ENCODE measurements at places on chromosomes 16 and 17.

- no peak for DNase-seq
Observed at GRCh38 chr16:57381791-57382534, 9.7 kb downstream of the CX3CL1 start.

GRCh38 chr16:48409839-48410632, 24.8 kb upstream of the SIAH1 start:
- peak; percentile 93 for DNase-seq

DNA sequence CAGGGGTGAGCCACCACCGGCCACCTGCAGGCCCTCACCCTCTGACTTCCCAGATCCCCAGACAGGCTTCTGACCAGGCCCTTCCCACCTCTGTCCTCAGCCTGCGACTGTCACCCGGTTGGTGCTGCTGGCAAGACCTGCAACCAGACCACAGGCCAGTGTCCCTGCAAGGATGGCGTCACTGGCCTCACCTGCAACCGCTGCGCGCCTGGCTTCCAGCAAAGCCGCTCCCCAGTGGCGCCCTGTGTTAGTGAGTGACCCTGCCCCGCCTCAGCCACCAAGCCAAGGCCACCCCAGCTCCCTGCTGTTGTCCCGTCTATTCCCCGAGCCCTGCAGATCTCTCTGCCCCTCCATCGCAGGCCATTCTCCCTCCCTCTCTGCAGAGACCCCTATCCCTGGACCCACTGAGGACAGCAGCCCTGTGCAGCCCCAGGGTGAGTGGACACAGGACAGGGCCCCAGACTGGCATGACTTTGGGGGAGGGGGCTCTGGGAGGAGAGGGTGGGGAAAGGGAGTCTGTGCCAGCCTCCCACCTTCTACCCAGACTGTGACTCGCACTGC, 1.9 kb downstream of the NTN3 start:
- no peak for DNase-seq

DNA sequence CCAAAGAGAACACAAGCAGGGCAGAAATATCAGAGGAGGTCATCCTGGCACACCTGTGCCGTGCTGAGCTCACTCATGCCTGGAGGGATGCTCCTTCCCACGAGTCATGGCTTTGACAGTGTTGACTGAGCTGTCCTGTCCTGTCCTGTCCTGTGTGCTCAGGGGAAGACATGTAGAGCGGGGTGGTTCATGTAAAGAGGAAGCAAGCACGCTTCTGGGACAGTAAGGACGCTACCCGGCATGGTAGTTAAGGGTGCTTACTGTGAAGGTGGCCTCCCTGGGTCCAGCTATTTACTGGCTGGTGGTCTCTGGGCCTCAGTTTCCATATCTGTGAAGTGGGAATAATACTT, 398 bp downstream of the LGALS9 start:
- no peak for DNase-seq

GRCh38 chr16:54353097-54353496, 66.5 kb upstream of the IRX3 start:
- DNase-seq = no peak

- no peak for DNase-seq
Observed at GRCh38 chr17:16140854-16141253, 74.5 kb downstream of the NCOR1 start.

DNA sequence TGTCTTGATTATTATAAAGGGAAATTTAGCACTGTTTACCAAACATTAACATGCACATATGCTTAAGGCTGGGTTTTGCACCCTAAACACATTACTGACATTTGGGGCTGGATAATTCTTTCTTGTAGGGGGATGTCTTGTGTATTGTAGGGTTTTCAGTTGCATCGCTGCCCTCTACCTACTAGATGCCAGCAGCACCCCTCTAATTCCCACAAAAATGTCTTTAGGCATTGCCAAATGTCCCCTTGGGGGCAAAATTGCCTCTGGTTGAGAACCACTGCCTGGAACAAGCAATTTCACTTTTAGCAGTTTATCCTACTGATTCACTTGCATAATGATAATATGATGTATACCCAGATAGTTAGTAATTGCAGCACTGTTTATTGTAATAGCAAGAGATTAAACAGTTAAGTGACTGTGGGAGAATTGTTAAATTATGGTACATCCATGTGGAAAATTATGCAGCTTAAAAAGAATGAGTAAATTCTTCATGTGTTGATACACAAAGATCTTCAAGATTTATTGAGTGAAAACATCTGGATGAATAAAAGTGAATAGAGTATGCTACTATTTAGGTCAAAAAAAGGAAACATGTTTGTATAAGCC, 18.4 kb downstream of the PRSS54 start:
- DNase-seq = no peak

DNA sequence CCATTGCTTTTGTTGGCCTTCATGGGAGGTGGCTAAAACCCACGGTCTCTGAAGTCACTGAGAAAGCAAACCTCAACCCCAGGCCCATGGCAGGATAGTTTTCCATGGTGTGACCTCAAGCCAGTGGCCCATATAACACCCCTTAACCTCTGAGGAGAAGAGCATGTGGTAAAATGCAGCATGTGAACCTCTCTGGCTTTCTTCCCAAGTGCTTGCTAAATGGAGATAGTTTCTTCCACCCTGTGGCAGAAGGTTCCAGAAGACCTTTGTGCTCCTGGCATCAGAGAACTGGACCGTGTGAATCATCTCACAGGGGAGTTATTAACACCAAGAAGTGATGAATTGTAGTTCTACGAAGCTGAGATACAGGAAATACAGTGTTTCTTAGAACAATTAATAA, 47.3 kb downstream of the MYOCD start:
- DNase-seq = no peak

DNA sequence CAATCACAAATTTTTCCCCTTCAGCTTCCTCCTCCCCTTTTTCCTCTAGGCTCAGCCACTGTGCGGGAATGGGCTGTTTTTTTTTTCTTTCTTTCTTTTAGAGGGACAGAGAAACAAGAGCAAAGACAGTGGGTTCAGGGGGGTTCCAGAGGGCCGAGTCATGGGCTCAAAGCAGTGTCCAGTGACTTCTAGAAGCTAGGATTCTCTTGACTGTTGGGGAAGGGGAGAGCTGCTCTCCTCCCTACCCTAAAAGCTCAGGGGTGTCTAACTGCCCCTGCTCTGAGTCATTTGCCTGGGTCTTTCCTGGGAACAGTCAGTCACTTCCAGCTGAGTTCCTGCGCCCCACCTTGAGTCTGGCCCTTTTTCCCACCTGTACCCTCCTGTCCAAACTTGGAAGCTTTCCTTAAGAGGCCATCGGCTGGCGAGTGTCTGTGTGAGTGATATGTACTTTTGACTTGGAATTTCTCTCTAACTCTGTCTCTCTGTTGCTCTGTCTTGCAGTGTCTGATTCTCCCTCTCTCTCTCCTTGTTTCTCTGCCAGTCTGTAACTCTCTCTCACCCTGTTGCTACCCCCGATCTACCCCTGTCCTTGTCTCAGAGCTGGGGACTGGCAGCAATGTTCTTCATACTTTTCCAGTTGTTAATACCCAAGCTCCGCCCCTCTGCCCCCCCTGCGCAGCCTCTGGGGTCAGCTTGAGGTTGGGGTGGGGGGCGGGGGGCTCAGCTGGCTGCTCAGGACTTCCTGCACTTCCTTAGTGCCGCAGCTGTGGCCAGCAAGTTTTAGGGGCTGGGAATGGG, 2.4 kb downstream of the THRA start:
- no peak for DNase-seq

DNA sequence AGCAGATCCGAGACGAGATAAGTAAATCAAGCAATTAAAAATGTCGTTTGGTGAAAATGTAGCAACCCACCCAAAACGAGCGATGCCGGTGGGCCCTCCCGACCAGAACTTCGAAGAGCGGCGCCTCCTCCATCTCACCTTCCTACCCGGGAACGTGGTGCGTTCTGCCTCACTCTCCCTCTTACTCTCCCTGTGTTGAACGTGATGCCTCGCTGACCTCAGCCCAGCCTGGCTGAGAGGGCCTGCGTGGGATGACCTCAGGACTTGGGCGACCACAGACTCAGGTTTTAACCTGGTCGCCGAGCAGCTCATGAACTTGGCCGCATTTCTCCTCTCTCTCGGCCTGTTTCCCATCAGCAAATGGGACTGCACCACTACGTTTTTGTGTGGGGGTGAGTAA, 69.7 kb upstream of the RPL38 start:
- no peak for DNase-seq

- DNase-seq = peak; percentile 59
Observed at GRCh38 chr16:85557083-85557970, 55.8 kb upstream of the GSE1 start.

DNA sequence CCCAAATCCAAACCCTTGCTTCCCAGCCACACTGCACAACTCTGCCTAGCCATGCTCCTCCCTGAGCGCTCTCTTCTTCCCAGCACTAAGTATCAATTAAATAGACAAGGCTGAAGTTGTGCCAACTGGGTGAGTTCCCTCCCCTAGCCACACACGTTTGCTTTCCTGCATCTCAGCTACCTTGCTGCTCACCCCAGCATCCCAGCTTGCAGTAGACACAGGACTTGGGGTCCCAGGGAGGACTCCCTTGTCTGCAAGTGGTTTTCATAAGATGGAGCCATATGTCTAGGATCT, 4.9 kb downstream of the CCDC182 start:
- DNase-seq = no peak

DNA sequence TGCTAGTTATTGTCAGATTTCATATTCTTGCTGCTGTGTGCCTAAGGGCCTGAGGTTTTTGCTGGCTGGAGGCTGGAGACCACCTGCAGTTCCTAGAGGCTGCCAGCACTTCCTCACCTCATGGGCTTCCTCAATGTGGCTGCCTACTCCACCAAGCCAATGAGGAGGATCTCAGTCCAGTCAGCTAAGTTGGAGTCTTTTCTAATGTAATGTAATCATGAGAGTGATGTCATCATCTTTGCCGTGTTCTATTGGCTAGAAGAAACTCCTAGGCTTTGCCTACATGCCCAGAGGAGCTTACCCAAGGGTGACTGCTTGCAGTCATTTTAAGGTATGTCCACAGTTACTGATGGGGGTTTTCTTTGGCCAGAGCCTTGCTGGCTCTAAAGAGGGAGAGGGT, 53.0 kb downstream of the SOCS3 start:
- no peak for DNase-seq

GRCh38 chr17:80781807-80782277, 209.8 kb upstream of the CHMP6 start:
- DNase-seq = no peak

DNA sequence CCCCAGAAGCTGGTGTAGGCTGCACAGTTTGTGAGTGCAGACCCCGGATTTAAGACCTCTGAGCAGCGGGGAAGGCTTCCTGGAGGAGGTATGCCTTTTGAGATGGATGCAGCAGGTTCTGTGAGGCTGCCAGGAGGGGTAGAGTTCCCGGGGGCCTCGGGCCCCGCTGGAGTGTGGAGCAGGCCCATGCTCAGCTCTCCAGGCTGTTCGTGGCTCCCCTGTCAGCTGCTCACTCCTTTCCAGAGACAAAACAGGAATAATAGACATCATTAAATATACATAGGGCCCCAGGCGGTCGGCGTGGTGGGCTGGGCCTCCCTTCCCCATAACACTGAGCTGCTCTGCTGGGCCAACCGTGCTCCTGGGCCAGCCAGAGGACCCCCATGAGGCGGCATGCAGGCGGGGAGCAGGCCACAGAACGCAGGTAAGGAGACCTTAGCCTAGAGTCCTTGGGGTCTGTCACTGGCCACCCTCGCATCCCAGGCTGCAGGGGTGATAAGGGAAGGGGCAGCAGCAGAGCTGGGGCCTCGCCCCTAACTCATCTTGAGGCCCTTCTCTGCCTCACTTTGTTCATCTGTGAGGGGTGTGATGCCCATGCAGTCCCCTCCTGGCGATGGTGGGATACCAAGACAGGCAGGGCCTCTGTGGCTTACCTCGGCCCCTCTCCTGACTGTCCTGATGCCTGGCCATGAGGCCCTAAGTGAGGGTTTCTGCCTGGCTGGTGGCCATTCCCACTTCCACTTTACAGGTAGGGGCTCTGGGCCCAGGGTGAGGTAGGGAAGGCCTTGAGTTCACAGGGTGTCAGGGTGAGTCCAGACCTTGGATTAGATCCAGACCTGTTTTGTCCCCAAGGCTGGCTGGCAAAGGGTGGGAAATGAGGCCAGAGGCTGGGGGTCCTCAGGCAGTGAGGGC, at the start of gene MYO15A:
MYO15A (plus strand) TSS at position 356 of the 912 bp plus-strand sequence. CDS start 10,045 bp downstream, outside the sequence.
- DNase-seq = no peak

DNA sequence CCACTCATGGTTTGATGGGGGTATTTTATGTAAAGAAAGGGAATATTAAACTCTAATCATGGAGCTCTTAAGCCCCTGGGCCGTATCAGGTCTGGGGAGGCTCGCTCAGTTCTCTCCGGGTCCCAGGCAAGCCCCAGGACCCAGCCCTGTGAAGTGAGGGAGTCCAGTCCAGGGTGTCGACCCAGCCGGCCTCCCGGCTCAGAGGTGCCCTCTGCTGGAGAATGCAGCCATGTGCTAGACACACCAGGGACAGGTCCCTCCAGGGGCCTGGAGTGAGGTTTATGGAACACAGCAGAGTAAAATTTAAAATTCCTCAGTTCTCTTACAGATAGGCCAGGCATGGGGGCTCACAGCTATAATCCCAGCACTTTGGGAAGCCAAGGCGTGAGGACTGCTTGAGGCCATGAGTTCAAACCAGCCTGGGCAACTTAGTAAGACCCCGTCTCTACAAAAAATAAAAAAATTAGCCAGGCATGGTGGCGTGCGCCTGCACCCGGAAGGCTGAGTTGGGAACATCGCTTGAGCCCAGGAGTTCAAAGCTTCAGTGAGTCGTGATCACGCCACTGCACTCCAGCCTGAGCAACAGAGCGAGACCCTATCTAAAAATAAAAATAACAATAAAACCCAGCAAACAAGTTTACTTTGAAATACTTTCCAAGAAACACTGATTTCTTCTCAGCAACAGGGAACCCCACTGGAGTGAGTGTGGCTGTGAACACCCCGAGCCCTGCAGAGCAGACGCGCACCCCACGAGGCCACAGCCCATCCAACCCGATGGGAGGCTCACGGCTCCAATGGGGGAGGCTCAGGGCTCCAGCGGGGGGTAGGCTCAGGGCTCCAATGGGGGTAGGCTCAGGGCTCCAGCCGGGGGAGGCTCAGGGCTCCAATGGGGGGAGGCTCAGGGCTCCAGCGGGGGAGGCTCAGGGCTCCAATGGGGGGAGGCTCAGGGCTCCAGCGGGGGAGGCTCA, 72.2 kb downstream of the ZNF778 start:
- DNase-seq = peak; percentile 43

GRCh38 chr16:57616241-57616640, 12.2 kb upstream of the ADGRG1 start:
- no peak for DNase-seq

DNA sequence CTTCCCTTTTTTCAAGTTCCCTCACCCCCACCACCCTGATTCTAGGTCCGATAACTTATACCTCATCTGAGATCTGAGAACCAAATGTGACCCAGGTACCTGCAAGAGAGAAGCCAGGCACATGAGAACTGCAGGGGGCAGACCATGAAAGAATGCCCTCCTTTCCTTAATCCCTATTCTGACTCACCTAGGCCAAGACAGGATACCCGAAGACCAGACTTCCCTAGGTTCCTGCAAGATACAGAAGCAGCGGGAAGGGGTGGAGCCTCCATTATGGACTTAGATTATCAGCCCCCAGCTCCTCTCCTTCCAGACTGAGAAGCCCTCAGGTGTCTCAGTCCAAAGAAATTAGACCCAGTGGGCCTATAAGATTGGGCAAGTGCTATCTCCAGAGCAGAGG, 2.1 kb downstream of the KCNAB3 start:
- no peak for DNase-seq

- DNase-seq = no peak
Observed at GRCh38 chr17:77427391-77427991, 286.7 kb downstream of the SEC14L1 start.

GRCh38 chr16:25689137-25689836, 2.5 kb upstream of the HS3ST4 start:
- no peak for DNase-seq

GRCh38 chr16:78852081-78852635, 748.4 kb downstream of the MAF start:
- no peak for DNase-seq

Measured in trophoblast cell (in vitro differentiated cells and primary cell).